ENCODE measurements at places on chromosomes 4 and X.

DNA sequence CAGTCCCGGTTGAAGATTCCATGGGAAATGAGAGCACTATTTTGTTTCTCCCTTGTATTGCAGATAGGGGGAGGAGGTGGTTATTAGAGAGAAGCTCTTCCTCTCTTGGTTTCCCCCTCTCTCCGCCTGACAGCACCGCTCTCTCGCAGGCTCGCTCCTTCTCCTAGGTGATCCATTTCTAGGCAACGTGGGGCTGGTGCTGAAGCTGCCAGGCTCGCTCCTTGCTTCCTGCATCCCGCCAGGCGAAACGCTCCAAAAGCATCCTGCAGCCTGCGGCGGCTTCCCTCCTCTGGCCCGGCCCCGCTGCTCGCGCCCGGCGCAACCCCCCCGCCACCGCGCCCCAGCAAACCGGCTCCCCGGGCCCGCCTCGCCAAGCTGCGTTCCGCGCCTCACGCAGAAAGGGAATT is at the start of gene GRID2:
Gene GRID2 (plus strand): TSS at position 346 of the 407 bp plus-strand sequence.
- peak; percentile 40 for DNase-seq

DNA sequence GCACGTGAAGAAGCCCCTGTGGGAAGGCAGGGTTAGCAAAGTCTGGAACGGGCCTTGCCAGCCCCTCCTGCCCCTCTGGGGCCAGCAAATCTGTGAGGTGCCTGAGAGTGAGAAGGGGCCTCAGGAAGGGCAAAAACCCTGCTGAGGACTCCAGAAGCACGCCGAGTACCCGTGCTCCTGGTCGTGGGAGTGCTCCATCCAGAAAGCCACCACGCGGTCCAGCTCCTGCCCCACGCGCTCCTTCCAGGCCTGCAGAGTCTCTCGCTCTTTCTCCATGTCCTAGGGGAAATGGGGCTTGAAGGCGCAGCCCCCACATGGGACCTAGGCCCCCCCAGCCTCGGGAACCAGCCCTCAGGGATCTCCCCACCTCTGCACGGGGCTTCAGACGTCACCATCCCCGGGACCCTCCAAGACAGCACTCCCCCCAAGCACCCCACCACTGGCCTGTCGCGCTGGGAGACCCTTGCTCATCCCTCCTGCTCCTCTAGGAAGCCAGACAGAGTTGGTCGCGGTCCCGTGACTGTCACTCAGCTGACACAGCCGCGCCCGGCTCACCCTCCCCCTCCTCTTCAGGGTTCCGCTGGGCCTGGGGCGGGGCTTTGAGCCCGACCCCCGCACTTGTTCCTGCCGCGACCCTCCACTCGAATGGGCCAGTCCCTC is at the start of gene RENBP:
Gene RENBP (minus strand): TSS at position 504 of the 660 bp plus-strand sequence. CDS start 33 bp downstream, at position 471.
- peak; percentile 20 for DNase-seq

GRCh38 chrX:150012647-150013381 is 74.5 kb upstream of the EOLA2 start:
- DNase-seq: no peak

DNA sequence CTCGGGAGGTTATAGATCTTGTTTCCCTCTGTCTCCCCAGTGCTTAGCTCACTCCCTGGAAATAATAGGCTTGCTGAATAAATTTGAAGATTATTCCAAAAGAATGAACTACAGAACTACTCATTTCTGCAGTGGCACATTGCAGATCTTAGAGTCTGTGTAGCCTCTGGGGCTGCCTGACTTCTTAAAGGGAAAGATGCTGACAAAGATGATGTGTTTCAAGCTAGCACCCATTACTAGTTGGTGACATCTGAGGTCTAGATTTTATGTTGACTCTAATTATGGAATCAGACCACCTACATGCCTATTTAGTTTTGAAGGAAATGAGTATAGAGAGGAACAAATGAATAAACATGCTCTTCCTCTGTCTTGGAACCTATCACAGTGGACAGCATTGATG is 123.7 kb upstream of the KCNIP4 start:
- no peak for DNase-seq

DNA sequence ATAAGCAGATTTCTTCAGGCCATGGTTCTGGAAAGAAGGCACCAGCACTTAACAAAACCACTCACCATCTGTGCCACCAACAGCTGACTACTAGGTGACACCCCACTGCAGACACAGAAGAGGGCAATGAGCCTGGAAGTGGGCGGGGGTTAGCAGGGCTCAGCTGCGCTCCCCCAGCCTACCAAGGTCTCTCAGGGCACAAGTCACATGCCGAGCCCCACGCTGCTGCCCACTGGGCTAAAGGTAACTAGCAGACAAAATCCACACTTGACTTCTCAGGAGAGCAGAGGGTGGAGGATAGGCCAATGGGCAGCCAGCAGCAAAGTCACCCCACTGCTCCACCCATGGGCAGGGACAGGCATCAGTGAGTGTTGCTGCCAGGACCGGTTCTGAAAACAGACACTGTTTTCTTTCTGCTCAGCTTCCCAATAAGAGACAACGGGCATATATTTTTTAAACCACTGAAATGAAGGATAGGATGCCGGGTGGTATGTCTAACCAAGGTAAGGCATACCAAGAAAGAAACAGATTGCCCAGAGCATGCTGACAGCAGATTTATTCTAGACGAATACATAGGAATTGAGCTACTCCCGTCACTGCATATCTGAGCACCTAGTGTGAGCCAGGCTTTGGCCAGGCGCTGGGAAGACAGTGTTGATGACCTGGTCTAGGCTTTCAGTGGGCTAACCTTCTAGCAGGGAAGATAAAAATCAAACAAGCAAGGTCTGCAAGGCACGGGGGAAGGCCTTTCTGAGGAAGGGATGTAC is 20.1 kb downstream of the ACSL1 start:
- DNase-seq: peak; percentile 0

DNA sequence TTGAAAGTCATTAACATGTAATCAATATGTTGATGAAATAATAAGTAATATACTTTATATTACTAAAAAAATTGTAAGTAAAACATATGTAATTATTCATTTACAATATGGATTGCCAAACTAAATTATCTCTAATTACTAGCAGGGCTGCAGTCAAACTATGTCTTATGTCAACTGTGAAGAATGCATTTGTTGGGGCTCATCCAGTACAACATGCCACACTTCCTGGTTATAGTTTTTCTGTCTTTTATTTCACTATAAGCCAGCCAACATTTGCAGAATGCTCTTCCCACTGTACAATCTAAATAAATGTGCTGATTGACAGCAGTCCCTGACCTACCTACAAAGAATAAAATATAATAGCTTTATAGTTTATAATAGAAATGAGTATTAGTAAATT is 975.4 kb upstream of the NDST4 start:
- peak; percentile 13 for DNase-seq

DNA sequence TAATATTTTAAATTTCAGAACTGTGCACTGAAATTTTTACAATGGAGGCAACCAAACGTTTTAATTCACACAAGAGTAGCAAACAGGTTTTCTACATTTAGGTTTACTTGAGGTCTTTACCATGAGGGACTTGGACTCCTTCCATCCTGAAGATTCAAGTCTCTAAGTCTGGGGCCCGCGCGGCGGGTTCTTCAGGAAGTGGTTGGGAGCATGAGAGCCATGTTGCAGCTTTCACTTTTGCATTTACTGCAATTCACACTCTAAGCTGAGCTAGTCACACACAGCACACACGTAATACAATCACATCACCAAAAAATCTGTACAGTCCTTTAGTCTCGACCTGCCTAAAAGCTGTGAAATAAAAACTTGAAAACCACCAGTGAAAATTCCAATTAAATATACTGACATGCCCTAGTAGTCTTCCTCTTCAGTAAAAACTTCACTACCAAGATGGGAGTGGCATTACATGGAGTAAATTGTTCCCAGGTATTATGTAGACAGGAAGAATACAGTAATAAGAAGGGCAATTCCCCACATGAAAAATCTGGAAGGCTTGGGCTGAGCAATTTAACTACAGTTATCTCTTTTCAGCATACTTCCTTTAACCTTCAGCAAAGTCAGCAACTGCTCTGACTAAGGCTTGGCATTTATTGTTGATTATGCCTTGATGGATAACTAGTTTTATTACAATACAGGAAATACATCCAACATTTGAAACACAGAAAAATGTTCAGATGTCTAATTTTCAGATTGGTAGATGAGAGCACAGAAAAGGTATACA is 571.1 kb upstream of the DIPK2B start:
- no peak for DNase-seq

- DNase-seq: no peak
These were observed 5.4 kb upstream of the ACSL1 start for GRCh38 chr4:184831153-184831552.

- DNase-seq: no peak
These were observed 825.4 kb downstream of the PCDH18 start for GRCh38 chr4:136706942-136707341.

- DNase-seq: no peak
These were observed at the start of gene MTNR1A for GRCh38 chr4:186554914-186555827. MTNR1A (minus strand) TSS chr4:186555567; CDS start chr4:186555365, 202 bp downstream.

GRCh38 chrX:130829526-130830515 is 73.2 kb downstream of the ENOX2 start:
- DNase-seq: no peak

GRCh38 chrX:28854637-28855036 is 267.4 kb downstream of the IL1RAPL1 start:
- no peak for DNase-seq

GRCh38 chr4:150348079-150348478 is 233.9 kb upstream of the MAB21L2 start:
- DNase-seq: no peak
